ENCODE measurements at places on chromosomes 1 and 21. TPM values are rescaled to one million over a fixed set of nuclear protein-coding genes. Genes with fewer than 3 reads are reported as not detected.

DNA sequence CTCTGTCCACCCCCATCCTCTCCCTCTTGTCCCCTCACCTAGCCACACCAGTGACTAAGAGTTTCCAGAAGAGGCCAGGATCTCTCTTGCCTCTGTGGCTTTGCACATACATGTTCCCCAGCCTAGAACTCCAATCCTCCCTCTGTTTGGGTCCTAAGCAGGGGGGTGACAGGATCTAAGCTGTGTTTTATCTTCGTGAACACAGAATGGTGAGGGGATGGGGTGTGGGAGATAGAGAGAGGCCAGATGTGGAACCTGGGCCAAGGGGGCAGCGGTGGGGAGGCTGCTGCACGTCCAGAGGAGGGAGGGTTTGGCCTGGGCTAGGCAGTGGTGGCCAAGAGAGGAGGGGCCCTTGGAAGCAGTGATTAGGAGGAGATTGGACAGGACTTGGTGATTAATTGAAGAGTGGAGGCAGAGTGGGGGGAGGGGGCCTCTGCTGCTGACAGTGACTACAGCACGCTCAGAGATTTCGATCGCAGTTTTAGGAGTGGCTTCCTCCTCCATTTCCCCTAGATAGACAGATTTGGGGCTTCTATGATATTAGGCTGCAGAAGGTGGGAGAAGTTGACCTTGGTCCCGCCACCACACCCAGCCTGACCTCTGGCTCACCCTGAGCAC is 17.1 kb upstream of the ADGRB2 start:
- peak; percentile 24 for DNase-seq

DNA sequence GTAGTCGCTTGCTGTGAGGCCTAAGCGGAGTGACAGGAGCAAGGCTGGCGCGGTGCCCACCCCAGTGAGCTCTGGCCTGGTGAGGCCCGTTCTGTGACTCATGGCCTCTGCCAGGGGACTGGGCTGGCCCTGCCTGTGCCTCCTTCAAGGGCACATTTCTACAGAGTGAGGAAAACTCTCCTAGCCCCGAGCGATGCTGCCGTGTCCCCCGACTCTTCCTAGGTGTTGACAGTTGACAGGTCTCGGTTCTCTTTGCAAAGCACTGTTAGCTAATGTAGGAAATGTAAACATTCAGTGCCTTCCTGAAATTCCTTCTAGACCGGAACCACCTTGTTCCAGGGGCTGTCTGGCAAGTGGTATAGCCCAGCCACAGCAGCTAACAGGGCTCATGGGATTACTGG is 43.9 kb downstream of the ABCG1 start:
- DNase-seq = no peak

GRCh38 chr1:34060901-34061415 is 104.1 kb downstream of the CSMD2 start:
- DNase-seq = no peak

GRCh38 chr1:240524356-240525069 is 87.4 kb downstream of the GREM2 start:
- no peak for DNase-seq

DNA sequence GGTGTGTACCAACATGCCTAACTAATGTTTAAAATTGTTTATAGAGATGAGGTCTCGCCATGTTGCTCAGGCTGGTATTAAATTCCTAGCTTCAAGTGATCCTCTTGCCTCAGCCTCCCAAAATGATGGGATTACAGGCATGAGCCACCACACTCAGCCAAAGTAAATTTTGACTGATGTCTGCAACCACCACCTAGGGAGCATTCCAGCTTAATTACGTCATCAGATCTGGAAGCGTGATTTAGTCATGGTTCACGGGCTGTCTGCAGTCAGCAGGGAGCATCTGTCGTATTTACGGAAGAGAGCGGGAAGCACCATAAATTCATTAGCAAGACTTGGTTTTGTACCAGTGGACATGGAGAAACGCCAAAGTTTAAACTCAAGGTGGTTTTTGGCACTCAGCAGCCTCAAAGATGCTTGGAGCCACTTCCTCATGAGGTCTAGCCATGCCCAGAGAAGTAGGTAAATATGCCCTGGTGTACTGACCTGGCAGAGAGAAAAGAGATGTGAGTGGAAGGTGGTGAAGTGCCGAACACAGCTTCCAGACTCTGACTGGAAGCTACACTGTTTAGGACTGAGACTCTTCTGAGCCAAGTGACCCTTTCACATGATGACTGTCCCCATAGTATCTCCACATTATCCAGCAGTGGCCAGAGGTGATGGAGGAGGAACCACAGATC is 60.8 kb upstream of the SLC35F3 start:
- DNase-seq = no peak

DNA sequence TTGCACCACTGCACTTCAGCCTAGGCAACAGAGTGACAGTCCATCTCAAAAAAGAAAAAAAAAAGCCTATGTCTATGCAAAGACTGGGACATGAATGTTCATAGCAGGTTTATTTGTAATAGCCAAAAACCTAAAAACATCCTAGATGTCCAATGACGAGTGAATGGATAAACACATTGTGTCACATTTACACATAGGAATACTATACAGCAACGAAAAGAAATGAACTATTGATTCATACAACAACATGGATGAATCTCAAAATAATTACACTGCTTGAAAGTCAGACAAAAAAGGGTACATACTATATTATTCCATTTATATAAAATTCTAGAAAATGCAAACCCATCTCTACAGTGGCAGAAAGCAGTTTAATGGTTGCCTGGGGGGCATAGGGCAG is 7.9 kb downstream of the STYXL2 start:
- no peak for DNase-seq

- no peak for DNase-seq
Observed at GRCh38 chr1:59137968-59138367, 158.9 kb upstream of the FGGY start.

GRCh38 chr1:18886003-18886335 is 16.4 kb downstream of the ALDH4A1 start:
- no peak for DNase-seq

DNA sequence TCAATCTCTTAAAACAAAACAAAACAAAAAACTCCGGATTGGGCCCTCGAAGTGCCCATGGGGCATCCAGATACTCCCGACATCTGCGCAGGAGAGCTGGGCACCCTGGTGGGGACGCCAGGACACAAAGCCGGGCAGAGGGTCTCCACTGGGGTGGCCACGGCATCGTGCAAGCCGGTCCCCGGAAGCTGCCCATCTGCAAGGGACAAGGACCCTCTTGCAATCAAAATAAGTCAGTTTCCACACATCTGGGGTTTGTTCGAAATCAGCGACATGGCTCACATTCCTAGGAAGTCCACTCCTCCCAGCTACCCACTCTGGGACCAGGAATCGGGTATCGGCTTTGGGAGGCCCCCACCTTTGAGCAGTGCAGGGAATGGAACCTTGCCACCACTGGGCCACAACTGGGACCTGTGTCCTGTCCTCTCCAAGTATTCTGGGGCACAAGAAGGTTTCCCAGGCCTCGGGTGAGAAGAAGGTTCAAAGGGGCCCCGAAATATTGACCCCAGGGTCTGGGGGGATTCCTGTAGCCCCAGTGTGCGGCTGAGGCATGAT is 4.6 kb upstream of the PRDM16 start:
- DNase-seq = no peak

DNA sequence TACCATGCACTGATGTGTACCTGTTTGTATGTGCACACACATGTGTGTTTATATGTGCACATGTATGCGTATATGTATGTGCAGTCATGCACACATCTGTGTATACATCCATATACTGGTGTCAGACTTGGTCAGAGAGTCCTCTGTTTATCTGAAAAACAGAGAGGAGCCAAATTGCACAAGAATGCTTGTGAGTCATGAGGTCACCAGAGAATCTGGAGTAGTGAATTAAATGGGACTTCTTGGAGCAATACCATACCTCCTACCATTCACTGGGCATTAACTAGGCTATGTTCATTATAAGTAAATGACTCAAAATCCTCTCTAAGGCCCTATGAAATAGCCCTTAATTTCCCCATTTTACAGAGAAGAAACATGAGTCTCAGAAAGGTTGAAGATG is 272.1 kb upstream of the C1orf87 start:
- DNase-seq = no peak

DNA sequence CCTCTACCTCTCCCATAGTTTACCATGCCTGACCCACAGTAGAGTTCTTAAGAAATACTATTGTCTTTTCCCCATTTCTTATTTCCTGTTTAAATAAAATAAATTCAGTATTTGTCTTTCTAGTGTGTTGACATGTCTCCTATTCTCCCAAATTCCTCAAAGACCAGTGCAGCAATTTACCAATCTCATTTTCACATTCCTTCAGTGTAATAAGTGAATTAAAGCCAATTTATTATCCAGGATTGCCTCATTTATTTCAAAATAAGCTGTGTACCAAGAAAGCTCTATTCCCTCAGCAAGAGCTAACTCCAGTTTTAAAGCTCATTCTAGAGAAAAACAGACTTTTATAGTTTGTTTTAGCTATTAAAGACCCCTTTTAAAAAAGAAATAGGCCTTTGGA is 49.9 kb downstream of the DISC1 start:
- DNase-seq = no peak

- DNase-seq = no peak
Observed at GRCh38 chr1:15408890-15409387, 749 bp upstream of the EFHD2 start.

DNA sequence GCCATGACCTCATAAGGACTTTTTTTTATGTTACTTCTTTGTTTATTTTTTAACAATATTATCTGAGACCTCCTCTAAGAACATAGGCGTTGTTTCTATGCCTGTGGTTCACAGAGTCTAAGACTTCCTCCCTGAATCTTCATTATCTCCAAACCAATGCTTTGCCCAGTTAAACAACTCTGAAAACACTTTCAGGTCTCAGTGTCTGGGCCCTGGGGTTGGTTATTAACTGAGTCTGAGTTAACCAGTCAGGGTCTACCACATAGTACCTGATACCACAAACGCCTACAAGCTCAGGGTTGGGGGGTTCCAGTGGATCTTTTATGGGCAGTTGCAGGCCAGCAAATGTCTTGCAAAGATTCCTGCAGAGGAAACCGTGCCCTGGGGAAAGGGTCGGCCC is 138.2 kb downstream of the AJAP1 start:
- DNase-seq = no peak

- DNase-seq = no peak
Observed at GRCh38 chr1:45718289-45718688, 30.3 kb downstream of the TMEM69 start.

DNA sequence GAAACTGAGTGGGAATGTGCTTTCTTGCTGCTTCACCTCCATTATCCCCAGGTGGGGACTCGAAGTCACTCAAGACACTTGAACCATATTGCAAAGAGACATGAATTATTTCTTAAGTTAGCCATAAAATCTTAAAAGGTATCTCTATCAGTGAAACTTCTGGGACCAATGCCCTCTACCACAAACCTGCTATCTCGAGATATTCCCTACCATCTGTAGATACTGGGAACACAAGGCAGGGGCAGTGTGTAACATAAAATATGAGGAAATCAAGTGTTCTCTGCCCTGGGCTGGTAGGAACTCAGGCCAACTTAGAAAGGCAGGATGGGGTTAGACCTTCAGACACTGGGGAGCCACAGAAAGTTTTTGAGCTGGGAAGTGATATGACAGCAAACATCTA is 1.3 kb upstream of the CD58 start:
- no peak for DNase-seq

- peak; percentile 78 for DNase-seq
Observed at GRCh38 chr1:205351984-205352713, 4.6 kb downstream of the KLHDC8A start.

DNA sequence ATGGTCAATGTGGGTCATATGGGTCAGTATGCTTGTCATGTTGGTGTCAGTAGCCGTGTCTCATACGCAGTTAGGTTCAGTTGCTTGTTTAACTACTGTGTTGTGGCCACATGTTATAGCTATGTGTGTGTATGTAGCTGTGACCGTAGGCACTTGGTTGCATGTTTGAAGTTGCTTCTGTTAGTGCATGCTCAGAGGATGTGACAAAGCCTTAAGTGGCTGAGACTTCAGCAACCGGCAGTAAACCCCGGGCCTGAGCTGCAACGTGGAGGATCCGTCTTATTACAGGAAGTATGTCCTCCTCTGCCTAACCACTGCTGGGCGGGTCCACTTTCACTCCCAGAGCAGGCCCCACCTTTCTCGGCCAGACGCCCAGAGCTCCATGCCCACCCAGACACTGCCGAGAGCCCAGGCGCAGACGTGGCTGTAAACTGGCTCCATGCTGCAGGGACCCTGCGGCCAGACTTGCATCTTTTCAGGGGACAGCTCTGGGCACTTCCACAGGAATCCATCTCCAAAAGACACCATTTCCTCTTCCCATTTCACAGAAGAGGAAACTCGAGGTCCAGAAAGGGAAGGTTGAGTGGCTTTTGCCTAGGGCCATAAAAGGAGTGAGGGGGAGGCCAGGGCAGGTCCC is 2.2 kb downstream of the TCEA3 start:
- DNase-seq = peak; percentile 76

GRCh38 chr1:2983706-2984398 is 37.4 kb upstream of the ACTRT2 start:
- no peak for DNase-seq

DNA sequence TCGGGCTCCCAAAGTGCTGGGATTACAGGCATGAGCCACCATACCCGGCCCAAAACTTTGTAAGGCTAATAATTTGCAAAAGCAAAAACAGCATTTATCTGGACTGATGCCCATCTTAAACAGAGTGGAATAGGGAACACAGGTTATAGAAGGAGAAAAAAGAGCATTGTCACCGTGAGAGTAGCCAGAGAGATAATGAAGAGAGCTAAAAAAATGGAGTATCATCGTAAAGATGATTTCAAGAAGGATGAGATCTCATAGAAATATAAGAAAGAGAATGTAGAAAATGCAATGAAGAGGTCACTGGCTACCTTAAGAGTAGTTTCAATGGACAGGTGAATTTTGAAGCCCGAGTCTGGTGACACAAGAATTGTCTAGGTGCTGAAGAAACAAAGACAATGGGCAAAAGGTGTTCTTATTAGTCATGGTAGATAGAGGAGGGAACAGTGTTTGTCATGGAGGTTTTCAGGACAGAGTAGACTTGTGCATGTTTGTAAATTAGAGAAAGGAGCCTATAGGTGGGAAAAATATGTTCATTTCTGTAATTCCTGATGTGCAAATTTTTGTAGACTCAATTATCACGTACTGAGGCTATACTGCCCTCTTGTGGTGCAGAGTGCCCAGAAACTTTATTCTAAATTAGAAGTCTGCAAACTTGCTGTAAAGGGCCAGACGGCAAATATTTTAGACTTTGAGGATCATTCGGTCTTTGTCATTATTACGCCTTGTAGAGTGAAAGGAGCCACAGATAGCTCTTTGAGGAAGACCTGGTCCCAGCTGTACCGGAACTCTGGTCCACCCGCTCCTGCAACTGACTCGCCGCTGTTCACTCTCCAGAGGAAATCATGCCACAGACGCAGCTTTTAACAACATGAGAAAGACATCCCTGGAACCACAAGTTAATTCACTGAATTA is 8.1 kb upstream of the TMEM183A start:
- peak; percentile 27 for DNase-seq

DESI2 gene
- 28.3 TPM for polyA plus RNA-seq

ABCB10 gene
- polyA plus RNA-seq = 33.3 TPM

TSEN15 gene
- polyA plus RNA-seq = 29.1 TPM

LINGO4 gene
- polyA plus RNA-seq = 0.81 TPM

NLRP3 gene
- polyA plus RNA-seq = 0.78 TPM
